Activated T-helper 17 cell treated with anti-CD3 and anti-CD28 coated beads, Interleukin-2, amount 50 U/mL, for 72 hours (primary cell): ENCODE measurements at places on chromosomes 3 and 15. TPM values are rescaled to one million over a fixed set of nuclear protein-coding genes. Genes with fewer than 3 reads are reported as not detected.

Gene ABI3BP
- 0.32 TPM for total RNA-seq

Gene SLC9C1
- not detected for total RNA-seq

Gene MST1R
- total RNA-seq: 0.74 TPM

Gene SNX33
- 12.1 TPM for total RNA-seq

Gene PEX11A
- total RNA-seq: 5.3 TPM

Gene ARHGEF26
- 0.17 TPM for total RNA-seq

GRCh38 chr15:48880070-48880634 is 2.2 kb downstream of the EID1 start:
- ATAC-seq: no peak

- no peak for ATAC-seq
These were observed 15.7 kb upstream of the RBP2 start for GRCh38 chr3:139491966-139492365.

DNA sequence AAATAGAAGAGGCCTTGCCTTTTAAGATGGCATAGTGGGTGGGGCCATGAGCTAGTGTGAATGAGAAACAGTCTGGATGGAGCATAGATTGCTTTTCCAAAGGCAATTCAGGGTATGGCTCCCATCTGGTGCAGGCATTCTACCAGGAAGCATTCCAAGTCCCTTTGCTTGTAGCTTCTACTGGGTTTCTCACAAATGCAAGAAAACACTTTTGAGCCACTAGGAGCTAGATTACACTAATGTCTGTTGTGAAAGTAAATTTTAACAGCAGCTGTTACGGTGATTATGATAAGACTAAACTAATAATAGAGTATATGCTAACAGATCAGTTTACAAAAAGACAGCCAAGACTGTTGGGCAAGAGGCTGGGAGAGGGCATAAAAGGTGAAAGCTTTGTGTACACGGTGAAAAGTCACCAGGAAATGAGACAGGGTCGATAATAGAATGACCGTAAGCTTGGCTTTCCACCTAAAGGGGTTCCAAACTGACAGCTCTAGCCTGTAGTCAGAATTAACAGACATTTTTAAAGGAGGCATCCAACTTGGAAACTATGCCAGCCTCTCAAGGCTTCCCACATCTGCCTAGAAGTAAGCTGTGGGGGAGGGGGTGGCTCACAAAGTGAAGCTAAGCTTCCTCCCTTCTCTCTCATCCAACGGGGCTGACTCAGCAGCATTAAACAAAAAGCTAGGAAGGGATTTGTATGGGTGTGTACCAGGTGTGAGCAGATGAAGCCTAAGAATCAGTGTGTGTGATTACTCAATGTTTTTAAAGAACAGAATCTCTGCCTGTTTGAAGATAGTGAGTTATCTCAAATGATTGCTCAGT is 61.1 kb upstream of the GPD1L start:
- no peak for ATAC-seq

GRCh38 chr15:53757906-53758305 is 1.6 kb downstream of the WDR72 start:
- ATAC-seq: no peak

- ATAC-seq: no peak
These were observed 39.2 kb upstream of the AGBL1 start for GRCh38 chr15:86040356-86041033.

GRCh38 chr3:33058765-33059164 is 38.2 kb downstream of the GLB1 start:
- ATAC-seq: no peak

- ATAC-seq: no peak
These were observed 37.2 kb downstream of the B3GNT5 start for GRCh38 chr3:183290216-183290615.

- no peak for ATAC-seq
These were observed 222.0 kb upstream of the IL12A start for GRCh38 chr3:159766563-159767185.

DNA sequence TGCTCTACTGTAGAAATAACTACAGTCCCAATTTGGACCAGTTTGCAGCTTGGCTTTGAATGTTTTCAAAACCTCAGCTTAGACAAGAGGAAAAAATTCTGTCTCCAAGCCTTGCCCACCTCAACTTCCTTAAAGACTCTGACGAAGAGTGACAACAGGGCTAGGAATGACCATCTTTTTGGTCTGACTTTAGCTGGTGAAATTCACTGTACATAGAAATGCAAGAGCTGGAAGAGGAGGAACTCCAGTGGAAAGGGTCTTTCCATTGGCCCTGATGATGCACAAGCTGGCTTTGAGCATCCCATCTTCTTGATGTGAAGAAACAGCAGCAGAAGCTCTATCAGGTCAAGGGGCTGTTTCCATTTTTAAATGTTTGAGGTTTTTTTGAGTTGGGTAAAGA is 22.7 kb upstream of the SH3BP5 start:
- no peak for ATAC-seq

GRCh38 chr3:8593021-8593827 is 51.4 kb downstream of the SSUH2 start:
- ATAC-seq: no peak

DNA sequence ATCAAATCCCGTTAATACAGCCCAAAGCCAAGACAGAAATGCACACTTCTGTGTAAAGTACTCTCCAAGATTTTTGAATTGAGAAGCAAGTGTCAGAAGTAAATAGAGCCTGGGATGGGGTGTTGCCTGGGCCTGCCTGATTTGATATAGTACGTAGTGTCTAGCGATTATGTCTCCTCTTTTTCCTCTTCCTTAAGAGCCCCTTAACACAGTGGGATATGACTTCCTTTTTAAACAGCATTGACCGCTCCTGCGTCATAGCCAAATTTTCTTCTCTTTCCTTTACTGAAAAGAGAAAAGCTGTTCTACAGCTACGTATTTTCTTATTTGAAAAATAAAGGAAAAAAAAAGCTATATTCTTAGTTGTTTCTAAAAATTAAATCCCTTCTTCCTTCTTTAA is 97.7 kb downstream of the PLCL2 start:
- no peak for ATAC-seq
